ENCODE measurements at places on chromosomes 2 and 18.

DNA sequence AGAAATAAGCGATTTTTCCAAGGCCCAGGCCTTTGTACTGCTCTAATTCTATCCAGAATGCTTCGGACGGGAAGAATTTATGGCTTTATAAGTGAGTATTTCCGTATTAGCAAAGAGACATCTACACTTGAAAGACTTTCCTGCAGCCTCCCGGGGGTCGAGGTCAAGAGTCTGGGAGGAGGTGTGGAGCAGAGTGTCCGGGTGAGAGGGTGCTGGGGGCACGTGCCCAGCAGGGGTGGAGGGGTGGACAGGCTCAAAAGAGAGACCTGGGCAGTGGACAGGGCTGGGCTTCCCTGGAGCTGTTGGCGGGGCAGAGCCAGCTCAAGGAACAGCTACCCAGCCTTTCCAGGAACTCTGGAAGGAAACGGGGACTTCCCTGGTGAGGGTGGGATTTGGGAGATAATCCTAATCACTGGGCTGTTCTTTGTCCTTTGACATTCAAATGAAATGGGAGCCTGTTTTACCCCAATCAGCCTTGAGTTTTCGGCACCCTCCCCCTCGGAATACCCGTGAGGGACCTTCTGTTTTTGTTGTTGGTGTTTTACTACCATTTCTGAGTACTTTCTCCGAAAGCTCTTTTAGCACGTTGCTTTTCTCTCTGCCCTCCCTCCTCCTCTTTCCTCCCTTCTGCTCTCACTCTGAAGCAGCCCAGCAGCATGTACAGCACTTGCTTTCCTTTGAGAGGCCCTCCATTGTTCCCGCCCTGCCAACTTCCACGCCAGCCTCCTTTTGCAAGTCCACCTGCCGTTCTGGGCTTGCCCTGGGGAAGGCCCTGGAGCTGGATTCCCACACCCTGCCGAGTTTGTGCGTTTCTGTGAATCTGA, 164.7 kb downstream of the AGAP1 start:
- no peak for DNase-seq

GRCh38 chr18:34691614-34692013, 18.5 kb upstream of the DTNA start:
- no peak for DNase-seq

- DNase-seq, result no peak
Observed at GRCh38 chr18:64202863-64203262, 54.0 kb upstream of the LINC00305 start.

DNA sequence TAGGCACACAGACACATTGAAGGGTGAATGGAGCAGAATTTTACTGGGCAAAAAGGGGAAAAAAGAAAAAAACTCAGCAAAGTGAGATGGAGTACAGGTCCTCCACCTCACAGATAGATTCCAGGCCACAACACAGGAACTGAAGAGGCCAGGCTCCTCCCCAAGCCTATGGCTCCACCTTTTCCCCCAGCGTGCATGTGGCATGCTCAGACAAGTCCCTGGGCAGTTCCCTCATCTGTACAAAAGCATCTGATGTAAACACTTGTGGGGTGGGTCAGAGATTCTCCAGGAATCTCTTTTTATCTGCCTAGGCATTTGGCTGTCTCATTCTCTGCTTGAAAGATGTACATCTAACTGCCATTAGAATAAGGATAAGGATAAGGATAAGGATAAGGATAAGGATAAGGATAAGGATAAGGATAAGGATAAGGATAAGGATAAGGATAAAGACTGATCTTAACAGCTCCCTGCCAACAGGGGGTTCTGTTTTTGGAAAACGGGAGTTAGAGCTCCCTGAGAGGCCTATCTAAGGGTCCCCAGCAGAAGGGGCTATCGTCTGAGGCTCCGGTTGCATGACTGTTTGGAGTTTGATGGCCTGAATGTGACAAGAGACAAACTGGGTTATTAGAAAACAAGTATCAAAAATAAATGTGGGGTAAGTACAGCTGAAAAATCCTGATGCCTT, 17.2 kb upstream of the ASXL3 start:
- DNase-seq, result no peak

GRCh38 chr2:164840930-164841718, 499 bp downstream of the COBLL1 start:
- no peak for DNase-seq

- no peak for DNase-seq
Observed at GRCh38 chr2:67524213-67524612, 127.1 kb downstream of the ETAA1 start.

- no peak for DNase-seq
Observed at GRCh38 chr18:35390951-35391700, 14.0 kb upstream of the ZNF396 start.

GRCh38 chr2:230410861-230411569, 5.0 kb upstream of the SP100 start:
- DNase-seq, result no peak

GRCh38 chr2:70613521-70613920, 59.9 kb upstream of the TGFA start:
- DNase-seq, result no peak

GRCh38 chr2:201182650-201183364, at the start of gene CASP10:
TSS of gene CASP10 (plus strand) at chr2:201183141. CDS start at chr2:201185778, 2,637 bp downstream.
- no peak for DNase-seq

GRCh38 chr2:30956995-30957394, 149.7 kb upstream of the CAPN13 start:
- no peak for DNase-seq

DNA sequence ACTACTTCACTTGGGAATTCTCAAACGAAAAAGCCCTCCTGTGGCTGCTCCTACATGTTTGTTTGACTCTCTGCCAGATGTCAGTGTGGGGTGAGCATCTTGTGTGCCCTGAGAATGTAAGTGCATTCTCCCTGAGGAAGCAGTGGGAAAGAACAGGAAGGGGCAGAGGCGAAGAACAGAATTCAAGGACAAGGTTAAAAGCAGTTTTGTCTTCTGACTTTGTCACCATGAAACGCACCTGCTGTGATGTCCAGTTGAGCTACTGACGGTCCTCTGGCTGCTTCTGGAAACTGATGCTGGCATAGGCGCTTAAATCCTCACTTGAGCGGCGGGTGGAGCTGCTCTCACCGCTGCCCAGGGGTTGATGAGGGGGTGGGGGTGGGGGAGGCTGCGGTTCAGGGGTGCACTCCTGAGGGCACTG, 4.9 kb downstream of the IRS1 start:
- DNase-seq, result no peak

DNA sequence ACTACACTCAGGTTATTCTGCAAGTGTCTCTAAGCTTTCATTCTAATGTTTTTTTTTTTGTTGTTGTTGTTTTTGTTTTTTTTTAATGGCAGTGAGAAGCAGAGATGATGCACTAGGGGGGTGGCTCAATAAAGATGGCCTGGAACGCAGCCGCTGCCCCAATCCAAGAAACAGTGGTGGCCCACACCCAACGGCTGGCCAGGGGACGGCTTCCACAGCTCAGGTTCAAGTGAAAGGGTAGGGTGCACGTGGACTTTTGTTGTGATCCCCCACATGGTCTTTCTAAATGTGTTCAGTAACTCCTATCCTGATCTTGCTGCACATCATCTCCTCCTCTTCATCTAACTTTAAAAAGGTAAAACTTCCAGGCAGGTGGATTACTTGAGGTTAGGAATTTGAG, 190.1 kb downstream of the NDUFA10 start:
- no peak for DNase-seq

DNA sequence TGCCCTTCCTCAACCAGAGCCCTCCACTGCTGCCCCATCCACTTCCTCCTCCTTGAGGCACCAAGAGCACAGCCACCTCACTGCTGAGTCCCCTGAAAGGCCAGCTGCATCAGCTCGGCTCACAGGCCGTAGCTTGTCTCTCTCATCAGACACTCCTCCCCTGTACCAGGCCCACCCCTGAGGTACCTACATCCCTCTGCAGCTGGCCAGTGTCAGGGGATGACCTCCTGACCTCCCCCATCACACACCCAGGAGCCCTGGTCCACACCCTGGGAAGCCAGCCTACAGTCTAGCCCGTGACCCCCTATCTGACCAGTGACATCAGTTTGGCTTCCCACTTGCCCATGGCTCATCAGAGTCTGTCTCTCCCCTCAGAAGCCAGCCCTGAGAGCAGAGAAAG, 205.6 kb downstream of the TNS1 start:
- no peak for DNase-seq

GRCh38 chr2:137115081-137115794, 349.9 kb downstream of the THSD7B start:
- DNase-seq, result no peak

GRCh38 chr2:27464443-27464842, 22.3 kb downstream of the KRTCAP3 start:
- DNase-seq, result no peak

DNA sequence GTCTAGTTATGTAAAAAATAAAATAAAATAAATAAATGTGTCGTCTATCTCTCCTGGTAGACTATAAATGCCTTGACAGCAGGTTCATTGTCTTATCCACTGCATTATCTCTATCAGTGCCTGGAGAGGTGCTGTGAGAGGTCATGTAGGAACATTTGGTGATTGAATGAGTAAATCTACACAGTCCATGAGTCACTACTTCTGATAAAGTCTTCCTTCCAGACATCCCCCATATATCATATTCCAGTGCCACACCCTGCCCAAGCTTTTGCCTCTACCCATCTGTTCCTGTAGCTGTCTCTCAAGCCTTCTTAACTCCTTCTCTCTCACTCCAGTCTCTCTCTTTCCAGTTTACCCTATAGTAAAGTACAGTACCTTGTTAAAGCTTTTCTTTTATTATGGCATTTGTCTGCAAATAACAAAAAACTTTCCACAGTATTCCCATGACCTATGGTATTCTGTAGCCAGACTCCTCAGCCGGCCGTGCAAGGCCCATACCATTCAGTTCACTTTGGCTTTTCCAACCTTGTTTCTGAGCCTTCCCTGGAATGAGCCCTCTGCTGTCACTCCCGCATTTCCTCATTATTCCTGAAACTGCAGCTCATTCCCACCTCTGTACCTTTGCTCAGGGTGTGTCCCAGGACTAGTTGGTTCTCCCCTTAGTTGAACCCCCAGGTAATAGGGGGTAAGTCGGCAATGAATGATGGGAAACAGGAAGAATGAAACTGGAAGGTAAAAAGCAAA, 37.5 kb downstream of the ANXA4 start:
- no peak for DNase-seq

DNA sequence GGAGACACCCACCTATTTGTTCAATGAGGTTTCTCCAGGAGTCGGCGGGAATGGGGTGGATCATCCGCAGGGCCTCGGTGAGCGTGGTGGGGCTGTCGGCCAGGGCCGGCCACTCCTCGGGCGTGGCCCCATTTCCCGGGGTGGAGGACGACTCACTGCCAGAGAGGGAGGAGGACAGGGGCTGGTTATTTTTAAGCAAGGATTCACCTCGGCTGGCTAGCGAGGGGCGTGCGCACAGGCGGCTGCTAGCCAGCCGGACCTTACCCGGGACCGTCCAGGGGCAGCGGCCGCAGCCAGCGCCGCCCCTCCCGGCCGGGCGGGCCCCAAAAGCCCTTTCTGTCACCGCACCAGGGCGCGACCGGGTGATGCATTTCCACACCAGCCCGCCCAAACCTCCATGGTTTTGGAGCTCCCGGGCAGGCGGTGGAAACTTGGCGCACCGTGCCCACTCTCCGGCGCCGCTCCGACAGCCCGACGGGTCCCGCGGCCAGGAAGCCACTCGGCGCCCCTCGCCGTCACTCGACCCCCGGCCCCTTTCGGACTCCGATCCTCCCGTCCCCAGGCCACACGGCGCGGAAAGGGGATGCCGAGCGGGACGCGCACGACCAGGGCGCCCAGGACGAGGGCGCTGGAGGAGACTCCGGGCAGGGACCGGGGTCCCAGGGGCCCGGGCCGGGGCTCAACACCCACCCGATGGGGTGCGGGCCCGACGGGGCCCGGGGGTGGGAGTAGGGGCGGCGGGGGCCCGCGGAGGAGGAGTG, 57.1 kb downstream of the SNORC start:
- DNase-seq, result no peak

DNA sequence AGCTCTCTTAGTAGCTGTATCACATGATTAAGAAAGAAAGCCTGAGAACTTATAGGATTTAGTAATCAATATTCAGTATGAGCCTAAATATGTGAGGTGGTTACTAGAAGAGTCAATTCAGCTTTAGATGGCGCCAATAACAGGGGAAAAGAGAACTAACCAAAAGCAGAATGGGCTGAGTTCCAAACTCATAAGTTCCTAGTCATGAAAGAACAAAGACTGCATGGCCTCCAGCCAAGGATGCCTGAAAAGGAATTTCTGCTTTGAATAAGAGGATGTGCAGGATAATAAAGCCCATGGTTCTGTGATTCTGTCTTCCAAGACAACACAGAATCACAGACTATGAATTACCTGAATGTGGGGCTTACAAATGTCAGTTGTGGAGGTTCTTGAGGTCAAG, 196.5 kb downstream of the SATB2 start:
- DNase-seq, result no peak

DNA sequence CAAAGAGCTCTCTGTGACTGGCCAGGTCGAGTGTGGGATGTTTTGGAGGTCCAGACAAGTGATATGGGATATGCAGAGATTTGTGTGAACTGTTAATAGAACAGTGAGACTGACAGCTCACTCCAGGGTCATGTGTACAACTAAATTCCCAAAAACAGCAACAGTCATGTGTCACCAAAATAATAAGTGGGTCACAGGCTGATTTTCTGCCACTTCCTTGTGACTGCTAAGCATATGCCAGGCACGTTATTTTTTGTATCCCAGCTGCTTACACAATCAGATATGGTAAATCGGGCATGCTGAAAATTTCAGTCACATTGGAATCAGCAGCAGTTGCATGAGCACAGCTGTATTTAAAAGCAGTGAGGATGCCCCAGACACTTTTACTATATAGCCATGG, 198.7 kb downstream of the PTGR3 start:
- DNase-seq, result no peak
